ENCODE measurements at places on chromosomes 7 and 10.

DNA sequence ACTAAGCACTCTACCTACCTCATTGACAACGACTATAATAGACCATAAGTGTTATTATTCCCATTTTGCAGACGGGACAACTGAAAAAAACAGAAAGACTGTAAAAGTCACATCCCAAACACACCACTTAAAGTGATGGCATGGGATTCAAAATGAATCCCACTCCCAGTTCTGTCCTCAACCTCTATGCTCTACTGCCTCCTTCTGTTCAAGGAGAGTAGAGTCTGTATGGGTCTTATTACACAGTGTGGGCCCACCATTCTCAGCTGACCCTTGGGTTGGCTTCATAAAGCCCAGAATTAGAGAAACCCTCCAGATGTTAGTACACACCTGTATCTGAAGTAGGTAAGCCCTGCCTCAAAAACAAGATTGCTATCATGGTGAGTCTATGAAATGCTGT, 102.2 kb downstream of the GRM8 start:
- DNase-seq, result no peak

- peak; percentile 97 for DNase-seq
Observed at GRCh38 chr7:26409661-26410547, 118.2 kb downstream of the SNX10 start.

DNA sequence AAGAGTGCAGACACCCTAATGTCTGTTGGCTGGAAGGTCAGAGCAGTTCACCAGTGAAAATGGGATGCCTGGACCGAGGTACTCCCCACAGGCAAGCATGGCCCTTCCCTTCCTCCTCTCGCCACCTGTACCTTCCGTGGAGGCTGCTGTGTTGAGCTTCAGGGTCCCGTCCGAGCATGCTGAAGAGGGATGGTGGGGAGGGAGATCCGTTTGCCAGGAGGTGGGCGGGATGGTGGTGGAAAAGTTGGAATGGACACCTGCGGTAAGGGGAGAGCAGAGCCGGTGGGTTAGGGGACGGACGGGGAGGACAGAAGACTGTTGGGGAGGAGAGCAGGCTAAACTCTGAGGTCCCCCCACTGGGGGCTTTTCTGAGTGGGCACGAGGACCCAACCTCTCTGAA, 15.9 kb upstream of the ZNF777 start:
- no peak for DNase-seq

DNA sequence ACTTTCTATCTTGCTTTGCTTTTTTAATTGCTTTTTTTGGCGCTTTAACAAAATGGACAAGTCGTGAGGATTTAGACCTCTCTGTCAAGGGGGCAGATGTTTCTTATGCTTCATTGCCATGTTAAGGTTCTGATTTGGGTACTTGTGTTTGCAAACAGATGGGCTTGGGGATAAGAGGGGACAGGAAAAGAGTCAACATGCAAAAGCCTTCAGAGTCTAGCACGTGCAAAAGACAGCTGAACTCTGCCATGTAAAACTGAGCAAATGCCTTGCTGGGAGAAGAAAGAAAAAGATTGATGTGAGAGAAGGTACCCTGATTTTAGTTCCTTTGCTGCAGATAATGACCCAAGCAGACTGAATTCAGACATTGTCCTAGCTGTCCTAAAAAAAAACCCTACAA, 173.1 kb downstream of the KIAA1217 start:
- DNase-seq, result no peak

- DNase-seq, result no peak
Observed at GRCh38 chr10:33542752-33543505, 208.5 kb upstream of the NRP1 start.

DNA sequence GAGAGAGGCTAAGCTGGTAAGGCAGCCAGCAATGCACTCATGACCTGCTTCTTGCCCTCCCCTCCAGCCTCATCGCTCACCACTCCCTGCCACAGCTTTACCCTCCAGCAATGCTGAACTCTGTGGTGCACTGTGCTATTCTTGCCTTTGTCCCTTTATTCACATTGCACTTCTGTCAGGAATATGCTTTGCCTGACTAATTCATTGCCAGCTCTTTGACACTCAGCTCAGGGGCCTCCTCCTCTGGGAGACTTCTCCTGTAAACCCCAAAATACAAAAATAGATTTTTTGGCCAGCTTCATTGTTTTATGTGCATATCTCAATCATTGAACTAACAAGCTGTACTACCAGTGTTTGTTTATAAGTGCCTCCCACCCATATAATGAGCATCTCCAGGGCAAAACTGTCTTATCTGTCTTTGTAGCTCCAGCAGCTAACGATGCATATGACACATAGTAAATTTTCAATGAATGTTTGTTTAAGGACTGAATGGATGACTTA, 8.2 kb downstream of the CNNM1 start:
- DNase-seq, result no peak

- no peak for DNase-seq
Observed at GRCh38 chr7:77349141-77349540, 67.0 kb downstream of the GSAP start.

- no peak for DNase-seq
Observed at GRCh38 chr7:156074982-156075615, 262.8 kb upstream of the SHH start.

- no peak for DNase-seq
Observed at GRCh38 chr10:100625816-100626215, 90.1 kb downstream of the HIF1AN start.

DNA sequence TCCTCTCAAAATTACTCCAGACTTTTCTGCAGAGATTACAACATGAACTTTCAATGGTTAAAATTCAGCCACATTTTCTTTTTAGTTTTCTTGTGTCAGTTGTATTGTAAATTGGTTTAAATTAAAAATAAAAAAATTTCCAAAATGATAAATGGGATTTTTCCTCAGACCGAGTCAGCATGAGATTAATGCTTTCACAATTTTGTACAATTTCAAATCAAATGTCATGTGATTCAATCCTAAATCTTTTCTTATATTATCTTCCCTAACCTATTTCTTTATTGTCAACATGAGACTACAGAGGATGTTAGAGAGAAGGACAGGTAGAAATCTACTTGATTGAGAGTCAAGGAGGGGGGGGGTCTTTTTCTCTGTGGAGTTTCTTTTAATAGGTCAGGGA, 33.7 kb downstream of the FZD1 start:
- DNase-seq, result no peak

DNA sequence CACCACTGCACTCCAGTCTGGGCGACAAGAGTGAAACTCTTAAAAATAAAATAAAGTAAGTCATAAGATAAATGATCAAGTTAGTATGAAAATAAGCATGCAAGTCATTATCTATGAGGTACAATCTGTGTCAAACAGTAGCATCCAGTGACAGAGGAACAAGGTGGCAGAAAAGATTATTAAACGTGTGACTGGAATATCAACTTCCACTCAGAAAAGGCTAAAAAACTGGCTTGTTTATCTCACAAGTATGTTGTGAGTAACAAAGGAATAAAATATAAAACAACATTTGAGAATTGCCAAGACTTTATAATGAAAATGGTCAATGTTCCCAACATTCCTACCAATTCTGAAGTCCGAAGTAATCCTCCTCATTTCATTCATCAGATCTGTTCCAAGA, 30.3 kb downstream of the ITGB1 start:
- DNase-seq, result no peak

DNA sequence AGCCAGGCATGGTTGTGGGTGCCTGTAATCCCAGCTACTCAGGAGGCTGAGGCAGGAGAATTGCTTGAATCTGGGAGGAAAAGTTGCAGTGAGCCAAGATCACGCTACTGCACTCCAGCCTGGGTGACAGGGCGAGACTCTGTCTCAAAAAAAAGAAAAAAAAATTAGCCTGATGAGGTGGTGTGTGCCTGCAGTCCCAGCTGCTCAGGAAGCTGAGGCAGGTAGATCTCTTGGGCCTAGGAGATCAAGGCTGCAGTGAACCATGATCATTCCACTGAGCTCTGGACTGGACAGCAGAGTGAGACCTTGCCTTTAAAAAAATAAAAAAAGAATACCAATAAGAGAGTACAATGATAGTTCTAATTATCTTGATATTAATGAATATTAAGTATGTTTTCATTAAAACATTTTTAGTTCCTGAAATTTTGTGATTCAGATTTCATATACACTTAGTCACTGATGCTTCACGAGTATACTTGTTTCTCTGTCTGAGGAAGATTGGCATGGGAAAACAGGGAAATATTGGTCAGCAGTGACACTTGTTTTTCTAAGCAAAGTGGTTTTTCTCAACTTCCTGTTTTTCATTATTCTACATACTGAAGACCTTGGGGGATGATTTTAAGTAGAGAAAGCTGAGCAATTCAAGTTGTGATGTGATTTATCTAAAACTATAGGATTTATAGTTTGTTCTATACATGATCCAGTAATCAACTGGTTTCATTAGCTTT, 76.8 kb downstream of the ADK start:
- no peak for DNase-seq

DNA sequence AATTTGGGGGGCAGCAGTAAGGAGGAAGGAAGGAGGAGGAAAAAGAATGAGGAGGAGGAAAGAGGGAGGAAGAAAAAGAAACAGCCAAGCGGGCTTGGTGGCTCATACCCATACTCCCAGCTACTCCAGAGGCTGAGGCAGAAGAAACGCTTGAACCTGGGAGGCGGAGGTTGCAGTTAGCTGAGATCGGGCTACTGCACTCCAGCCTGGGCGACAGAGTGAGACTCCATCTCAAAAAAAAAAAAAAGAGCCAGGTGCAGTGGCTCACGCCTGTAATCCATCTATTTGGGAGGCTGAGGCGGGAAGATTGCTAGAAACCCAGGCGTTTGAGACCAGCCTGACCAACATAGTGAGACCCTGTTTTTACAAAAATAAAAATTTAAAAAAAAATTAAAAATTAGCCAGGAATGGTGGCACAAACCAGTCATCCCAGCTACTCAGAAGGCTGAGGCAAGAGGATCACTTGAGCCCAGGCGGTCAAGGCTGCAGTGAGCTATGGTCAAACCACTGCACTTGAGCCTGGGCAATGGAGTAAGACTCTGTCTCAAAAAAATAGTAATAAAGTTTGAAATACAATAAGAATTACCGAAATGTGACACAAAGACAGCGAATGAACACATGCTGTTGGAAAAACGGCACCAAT, 14.1 kb upstream of the CRCP start:
- DNase-seq, result no peak

- no peak for DNase-seq
Observed at GRCh38 chr10:46999217-46999616, 88.0 kb downstream of the PTPN20 start.

DNA sequence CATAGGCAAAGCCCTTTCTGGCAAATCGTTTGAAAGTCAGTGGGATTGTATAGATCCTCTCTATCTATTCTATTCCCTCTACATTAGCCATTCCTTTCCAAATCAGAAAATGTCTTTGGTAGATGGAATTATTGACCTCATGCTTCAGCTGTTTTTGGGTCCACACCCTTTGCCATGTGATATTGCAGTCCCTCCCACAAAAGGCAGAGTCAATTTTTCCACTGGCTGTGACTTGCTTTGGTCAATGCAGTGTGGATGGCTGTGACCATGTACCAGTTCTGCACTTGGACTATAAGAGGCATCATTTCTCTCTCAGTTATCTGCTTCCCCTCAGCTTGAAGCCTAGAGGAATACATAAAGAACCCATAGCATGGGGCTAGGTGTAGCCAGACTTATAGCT, 332.9 kb downstream of the PTEN start:
- peak; percentile 40 for DNase-seq

DNA sequence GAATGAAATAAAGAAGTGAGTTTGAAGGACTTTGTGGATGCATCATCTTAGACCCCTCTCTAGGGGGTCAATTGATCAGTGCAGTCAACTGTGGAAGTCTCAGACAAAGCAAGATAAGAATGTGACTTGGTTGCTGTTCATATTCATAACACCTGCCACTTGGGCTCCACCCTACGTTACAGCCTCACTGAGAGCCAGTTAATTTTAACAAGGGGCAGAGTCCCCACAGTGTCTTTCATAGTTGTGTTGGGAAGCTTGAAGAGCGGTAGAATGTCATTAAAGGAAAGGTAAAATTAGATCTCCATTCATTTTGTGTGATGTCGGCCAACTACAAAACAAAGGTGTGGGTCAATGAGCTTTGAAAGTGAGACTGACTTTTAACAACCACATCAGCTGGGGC, 442.1 kb upstream of the C7orf33 start:
- DNase-seq, result no peak

GRCh38 chr10:12906051-12906541, 95.4 kb downstream of the CCDC3 start:
- DNase-seq, result no peak

DNA sequence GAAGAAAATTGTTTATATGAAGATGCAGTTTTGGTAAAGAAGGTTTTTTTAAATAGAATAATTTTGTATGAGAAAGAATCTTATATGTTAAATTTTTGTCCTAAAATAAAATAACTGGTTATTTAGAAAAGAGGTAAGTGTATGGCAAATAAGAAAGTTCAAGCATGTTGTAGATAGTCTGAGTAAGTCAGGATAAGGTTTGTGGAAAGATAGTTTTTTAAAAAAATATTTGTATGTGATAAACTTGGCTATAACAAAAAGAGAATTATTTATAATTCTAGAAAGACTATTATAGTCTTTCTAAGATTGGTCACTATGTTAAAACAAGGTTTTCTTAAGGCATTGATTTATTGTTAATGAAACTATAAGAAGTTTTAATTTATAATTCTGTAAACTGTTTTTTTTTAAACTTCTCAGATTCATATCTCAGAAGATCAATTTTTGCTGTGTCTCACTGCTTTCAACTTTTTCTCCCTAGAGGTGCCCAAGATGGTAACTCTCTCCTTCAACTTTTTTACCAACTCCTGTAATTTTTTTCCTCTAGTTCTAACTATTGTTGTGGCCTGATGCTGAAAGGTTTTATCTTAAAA, 698.6 kb downstream of the CCSER2 start:
- no peak for DNase-seq

GRCh38 chr10:27794157-27794556, 48.5 kb upstream of the MKX start:
- no peak for DNase-seq

- DNase-seq, result no peak
Observed at GRCh38 chr10:103673606-103674005, 180.1 kb downstream of the NEURL1 start.

Measured in NCI-H1417 (cell line).